ENCODE measurements at places on chromosomes 13 and 19.

- DNase-seq: peak; percentile 38
Observed at GRCh38 chr19:48716562-48717291, 2.8 kb downstream of the MAMSTR start.

- no peak for DNase-seq
Observed at GRCh38 chr19:57719424-57719823, 8.0 kb downstream of the ZNF671 start.

GRCh38 chr13:29260684-29261083 lies 334.8 kb downstream of the SLC7A1 start:
- no peak for DNase-seq

- DNase-seq: no peak
Observed at GRCh38 chr13:45156565-45157361, 36.5 kb downstream of the GTF2F2 start.

- DNase-seq: no peak
Observed at GRCh38 chr13:80010286-80010831, 330.6 kb downstream of the SPRY2 start.

- DNase-seq: no peak
Observed at GRCh38 chr13:49604570-49604969, 19.2 kb upstream of the RCBTB1 start.

DNA sequence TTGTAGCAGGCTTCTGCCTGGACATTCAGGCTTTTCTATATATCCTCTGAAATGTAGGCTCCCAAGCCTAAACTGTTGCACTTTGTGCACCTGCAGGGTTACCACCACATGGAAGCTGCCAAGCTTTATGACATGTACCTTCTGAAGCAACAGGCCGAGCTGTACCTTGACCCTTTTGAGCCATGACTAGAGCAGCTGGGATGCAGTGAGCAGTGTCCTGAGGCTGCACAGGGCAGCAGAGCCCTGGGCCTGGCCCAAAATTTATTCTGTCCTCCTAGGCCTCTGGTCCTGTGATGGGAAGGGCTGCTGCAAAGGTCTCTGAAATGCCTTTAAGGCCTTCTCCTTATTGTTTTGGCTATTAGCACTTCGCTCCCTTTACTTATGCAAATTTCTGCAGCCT lies 23.5 kb upstream of the CD177 start:
- peak; percentile 48 for DNase-seq

DNA sequence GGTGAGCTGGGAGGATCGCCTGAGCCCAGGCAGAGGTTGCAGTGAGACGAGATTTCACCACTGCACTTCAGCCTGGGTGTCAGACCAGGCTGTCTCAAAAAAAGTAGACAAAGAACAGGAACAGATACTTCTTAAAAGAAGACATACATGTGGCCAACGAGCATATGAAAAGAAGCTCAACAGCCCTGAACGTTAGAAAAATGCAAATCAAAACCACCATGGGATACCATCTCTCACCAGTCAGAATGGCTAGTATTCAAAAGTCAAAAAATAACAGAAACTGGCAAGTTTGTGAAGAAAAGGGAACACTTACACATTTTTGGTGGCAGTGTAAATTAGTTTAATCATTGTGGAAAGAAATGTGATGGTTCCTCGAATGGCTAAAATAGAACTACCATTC lies 3.0 kb upstream of the LGALS14 start:
- no peak for DNase-seq
